Foreskin melanocyte (primary cell): ENCODE measurements at places on chromosomes 12 and 14.

DNA sequence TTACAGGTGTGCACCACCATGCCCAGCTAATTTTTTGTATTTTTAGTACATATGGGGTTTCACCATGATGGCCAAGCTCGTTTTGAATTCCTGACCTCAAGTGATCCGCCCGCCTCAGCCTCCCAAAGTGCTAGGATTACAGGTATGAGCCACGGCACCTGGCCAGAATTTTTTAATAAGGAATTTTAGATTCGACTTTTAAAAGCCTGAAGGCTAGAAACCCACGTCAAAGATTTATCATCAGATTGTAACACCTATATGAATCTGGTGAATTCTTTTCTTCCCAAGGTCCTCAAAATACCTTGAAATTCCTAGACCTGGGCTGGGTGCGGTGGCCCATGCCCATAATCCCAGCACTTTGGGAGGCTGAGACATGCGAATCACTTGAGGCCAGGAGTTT is 18.7 kb upstream of the MMP19 start:
- no peak for DNase-seq

DNA sequence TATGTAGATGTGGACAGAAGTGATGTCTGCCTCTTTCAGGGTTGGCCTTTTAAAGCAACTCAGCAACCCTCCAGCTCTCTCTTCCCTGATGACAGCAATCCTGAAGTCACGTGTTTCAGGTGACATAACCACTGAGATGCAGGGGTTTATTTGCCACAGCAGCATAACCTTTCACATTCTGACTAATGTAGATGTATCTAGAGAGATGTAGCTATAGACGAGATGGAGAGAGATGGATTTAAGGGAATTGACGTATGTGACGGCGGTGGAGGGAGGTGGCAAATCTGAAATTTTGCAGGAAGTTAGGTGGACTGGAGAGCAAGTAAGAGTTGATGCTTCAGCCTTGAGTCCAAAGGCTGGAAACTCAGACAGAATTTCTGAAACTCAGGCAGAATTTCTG is 126.0 kb downstream of the ZFP36L1 start:
- DNase-seq, result no peak

GRCh38 chr14:71619472-71619871 is 312.8 kb upstream of the RGS6 start:
- no peak for DNase-seq

DNA sequence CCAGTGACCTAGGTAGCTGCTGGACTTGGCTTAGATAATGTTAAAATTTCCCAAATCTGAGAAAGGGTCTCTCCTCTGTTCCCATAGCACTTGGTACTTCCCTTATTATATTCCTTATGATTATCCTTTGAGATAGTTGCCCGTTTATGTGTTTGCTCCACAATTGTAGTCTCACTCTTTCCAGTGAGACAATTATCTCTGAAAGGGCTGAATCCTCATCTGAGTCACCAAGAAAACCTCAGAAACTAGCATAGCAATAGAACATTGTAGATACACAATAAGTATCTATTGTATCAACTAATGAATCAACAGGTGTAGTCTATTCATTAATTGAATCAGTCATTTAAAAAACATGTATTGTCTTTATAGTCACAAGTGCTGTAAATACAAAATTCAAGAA is 119.1 kb upstream of the FAR2 start:
- no peak for DNase-seq

DNA sequence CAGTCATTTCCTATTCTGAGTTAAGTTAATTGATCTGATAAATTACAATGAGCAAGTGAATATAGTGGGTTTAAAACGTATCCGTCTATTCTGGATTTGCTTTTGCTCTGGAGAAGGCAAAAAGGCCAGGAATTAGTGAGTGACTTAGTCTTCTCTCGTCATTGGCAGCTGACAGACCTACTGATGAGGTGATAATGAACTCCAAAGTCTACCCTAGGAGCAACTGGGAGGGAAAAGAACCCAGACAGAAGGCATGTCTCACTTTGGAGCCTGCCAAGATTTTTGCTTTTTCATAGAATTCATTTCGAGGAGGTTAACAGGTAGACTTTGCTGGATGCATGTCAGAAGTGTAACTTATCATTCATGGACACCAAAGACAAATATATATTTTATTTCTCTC is 270.3 kb downstream of the FBXL14 start:
- DNase-seq, result no peak

GRCh38 chr14:101001311-101002069 is 98.0 kb upstream of the RTL1 start:
- no peak for DNase-seq

DNA sequence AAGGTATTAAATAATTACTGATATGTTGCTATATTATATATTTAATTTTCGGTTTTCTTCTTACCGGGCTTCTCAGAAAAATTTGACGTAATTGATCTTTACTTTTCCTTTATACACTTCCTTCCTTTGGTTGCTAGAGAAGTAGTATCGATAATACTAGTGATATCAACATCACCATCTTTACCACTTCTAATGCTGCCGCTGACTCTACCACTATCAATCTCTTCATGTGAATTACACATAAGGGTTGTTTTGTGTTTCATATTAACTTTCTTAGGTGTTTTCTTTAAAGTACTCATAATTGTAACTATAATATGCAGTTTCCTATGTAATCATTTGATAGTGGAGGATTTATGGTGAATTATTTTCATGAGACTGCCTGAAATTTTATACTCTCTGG is 30.9 kb upstream of the KLRF1 start:
- no peak for DNase-seq

DNA sequence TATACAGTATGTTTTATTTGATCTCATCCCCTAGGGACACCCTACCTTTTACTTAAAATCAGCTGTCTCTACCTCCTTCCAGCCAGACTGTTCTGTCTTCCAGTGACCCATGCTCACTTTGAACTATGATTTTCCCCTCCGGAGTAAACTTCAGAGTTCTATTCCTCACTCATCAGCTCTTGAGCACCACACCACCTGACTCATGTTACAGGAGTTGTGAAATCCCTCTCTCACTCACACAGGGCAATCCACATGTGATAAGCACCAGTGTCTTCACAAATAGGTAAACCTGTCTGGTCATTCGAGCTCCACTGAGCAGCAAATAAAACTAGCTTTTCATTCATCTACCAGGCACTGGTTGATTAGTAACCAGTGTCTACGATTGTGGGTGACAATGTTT is 177.3 kb upstream of the BMP4 start:
- no peak for DNase-seq

GRCh38 chr12:26686408-26686807 is 146.6 kb downstream of the ITPR2 start:
- DNase-seq, result no peak
